ENCODE measurements at places on chromosomes 11 and 22.
A peak's percentile ranks its signal among the peaks of the same experiment; 100 is the strongest.

- DNase-seq: no peak
These were observed 25.5 kb downstream of the UVRAG start for GRCh38 chr11:75840522-75840921.

DNA sequence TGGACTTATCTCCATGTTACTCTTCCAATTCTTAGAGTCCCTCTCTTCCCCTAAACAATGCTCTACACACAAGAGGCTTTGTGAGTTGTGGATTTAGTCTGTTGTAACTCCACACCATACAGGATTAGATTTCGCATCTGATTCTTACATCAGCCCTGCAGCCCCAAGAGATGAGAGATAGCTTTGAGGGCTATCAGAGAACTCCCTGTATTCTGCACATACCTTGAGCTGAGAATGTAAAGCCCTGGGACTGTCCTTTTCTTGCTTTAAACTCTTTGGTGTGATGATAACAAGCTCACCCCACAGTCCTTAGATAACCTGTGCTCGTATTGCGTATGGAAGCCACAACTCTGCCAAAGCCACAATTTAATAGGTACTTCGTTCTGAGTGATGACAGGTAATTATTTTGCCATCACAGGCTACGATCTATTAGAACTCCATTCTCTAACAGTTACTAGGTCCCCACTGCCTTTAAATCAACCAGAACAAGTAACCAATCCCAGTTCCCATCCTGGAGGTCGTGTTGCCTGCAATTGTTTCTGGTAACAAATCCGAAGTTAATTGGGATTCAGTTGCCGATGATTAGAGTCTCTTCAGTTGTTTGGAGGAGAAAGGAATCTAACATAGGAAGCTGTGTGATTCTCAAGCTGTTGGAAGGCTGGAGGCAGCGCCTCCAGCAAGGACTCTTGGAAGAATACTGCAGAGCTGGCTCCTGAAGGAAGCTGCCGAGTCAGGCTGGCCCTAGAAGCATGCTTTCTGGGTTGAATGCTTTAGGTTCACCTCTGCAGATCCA is 1.3 kb upstream of the PARVG start:
- DNase-seq: no peak

DNA sequence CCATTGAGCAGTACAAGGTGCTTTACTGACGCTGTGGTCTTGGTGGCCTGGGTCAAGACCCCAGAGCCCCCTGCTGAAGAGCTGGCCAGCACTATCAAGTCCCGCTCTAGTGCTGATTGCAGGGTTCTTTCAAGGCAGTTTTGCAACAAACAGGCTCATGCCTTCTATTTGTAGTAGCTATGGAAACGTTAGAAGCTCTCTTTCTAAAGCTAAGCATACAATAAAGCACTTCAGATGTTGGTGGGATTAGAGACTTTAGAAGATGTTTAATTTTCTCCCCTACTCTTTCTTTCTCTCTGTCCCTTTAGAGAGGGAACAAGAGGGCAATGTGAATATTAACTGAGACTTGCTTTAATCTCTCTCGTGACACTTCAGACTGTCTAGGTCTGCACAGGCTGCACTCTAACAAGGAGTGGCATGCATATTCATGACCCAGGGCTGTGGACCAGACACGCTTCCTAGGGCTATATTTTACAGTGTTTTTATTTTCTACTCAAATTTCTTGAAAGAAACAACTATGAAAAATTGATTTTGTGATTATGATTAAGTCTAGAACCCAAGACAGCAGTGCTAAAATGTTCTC is 138.6 kb downstream of the WNT7B start:
- DNase-seq: no peak

DNA sequence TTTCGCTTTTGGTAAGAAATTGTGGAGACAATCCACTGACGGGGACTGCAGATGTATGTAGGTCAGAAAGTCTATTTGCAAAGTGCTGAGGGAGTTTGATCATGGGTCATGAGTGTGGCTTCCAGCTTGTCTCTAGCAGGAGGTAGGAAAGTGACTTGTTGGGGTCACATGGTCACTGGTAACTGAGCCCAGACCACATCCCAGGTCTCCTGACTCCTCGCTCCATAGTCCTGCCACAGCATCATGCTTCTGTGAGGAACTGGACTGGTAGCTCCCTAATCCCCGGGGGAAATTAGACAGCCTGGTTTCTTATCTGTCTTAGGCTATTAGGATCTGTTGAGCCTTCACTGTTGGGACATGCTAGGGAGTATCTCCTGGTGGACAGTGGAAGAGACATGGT is 142.1 kb downstream of the MYO18B start:
- no peak for DNase-seq

DNA sequence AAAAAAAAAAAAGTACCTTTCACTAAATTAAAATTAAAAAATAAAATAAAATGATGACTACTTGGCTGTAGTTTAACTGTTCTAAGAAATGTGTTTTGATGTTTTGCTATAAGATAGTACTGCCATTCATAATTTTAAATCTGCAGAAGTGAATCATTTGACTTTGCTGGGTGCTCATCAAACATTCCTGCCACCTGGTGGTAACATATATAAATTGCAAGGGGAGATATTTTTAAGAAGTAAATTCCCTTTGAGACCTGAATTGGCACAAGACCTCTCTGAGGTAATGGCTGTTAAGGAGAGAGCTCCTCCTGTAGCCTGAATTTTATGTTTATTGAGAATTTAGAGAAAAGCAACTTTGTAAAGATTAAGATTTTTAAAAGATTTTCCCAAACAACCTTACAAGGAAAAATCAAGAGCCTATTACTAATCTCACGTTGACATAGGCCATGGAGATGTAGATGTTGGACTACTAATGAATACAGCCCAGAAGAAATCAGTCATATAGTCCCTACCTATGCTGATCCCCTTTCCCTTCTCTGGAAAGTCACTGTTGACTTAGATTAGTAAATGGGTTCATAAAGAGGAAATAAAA is 11.9 kb upstream of the NARS2 start:
- peak; percentile 62 for DNase-seq

- no peak for DNase-seq
These were observed 1.3 kb downstream of the PPP1CA start for GRCh38 chr11:67400251-67400941.

DNA sequence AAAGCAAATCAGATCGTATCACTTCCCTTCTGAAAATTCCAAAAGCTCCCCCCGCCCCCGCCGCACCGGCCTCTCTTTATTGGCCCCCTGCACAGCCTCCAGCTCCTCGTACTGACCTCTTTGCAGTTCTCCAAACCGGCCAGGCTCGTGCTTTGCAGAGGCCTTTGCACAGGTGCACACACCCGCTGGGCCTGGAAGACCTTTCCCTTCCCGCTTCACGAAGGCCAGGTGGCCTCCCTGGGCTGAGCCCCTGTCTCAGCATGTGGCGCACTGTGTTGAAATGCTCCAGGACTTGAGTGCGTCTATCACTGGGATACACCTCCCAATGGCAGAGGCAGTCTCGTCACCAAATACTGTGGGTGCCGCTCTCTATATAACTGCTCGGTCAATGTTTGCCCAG is 13.2 kb upstream of the ADA2 start:
- DNase-seq: no peak

DNA sequence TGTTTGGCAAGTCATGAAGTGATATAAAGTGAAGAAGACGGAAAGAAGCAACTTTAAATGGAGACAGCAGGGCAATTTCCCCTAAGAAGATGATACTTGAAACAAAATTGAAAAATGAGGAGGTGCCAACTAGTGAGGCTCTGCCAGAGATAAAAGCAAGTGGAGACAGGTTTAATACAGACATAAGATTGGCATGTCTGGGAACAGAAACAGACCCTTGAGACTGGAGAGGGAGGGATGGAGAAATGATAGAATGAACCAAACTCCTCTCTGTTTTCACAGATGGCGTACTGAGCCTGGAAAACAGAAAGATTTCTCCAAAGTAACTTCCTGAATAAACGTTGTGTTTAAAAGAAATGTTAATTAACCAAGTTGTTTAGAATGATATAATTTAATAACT is 354.5 kb upstream of the ANO5 start:
- no peak for DNase-seq

DNA sequence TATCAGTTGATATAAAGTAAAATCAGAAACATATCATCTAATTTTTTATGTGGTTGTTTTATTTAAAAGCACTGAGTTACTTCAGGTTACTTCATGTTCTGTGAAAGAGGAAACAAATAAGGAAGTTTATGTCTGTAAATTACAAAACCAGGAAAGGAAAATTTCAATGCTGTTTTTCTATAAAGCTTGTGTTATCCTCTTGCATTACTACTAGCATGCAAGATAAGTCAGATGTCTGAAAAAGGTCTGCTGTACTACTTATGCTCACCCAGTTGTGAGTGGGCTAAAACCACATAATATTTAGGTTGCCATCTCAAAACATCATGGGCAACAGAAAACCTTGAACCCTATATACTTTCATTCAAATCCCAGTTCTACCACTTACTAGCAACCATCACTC is 121.5 kb downstream of the ATG16L2 start:
- DNase-seq: peak; percentile 72

DNA sequence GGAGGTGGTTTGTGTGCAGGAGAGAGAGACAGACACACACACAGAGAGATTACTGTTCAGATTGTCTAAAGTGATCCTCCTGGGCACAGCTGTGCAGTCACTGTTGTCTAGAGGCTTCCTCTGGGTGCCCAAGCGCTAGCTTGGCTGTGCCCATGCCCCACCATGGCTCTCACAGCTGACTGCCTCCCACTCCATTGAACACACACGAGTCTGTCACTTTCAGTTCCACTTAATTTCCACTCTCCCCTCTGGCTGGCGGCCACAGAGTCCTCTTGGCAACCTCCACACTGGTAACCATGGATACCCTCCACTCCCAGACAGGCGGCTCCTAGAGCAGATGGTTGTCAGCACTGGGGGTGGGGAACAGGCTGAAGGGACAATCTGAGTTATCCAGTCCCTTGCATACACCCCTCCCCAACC is 29.1 kb downstream of the MAP6 start:
- DNase-seq: peak; percentile 87

DNA sequence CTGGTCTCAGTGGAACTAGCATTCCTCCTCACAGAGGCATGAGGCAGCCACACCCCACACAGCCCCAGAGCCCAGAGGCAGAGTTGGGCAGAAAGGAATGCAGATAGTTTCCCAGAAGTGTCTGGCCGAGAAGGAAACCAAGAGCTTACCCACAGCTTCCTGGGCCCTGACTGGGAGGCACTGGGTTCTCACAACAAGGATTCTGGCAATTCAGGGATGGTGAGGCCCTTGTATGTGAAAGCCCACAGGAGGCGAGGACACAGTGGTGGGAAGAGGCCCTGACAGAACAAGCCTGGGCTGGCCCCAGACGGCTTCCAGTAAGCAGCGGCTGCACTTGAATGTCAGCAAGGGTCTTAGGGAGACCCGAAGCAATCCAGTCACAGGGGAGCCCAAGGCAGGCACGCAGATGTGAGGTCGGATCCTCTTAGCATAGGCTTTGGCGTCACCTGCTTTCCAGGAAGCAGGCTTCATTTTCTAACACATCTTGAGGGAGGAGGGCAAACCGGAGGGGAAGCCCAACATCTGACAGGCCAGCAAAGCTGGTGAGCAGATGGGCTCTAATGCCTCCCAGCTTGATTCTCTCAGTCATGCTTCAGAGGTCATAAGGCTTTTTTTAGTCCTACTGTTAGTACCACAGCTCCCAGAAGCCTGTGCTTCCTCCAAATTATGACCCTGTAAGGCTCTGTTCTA is 78.3 kb upstream of the AKIP1 start:
- DNase-seq: no peak

- DNase-seq: peak; percentile 36
These were observed 12.7 kb upstream of the MIEF1 start for GRCh38 chr22:39489094-39490068.

GRCh38 chr11:67079065-67079705 is 22.5 kb downstream of the RHOD start:
- peak; percentile 22 for DNase-seq

- DNase-seq: no peak
These were observed 41.5 kb downstream of the IL10RA start for GRCh38 chr11:118027694-118028093.

- DNase-seq: no peak
These were observed 6.8 kb upstream of the SAA1 start for GRCh38 chr11:18259259-18259658.

- no peak for DNase-seq
These were observed 6.4 kb downstream of the PRAME start for GRCh38 chr22:22552630-22553029.

GRCh38 chr22:30843245-30843644 is 125.3 kb downstream of the MORC2 start:
- DNase-seq: no peak

GRCh38 chr22:50606165-50606945 is 5.8 kb downstream of the MAPK8IP2 start:
- no peak for DNase-seq

- DNase-seq: no peak
These were observed at the start of gene POU2F3 for GRCh38 chr11:120239713-120240640. POU2F3 (plus strand) TSS chr11:120240140; CDS start chr11:120240344, 204 bp downstream.

GRCh38 chr11:7600205-7600775 is 73.0 kb downstream of the CYB5R2 start:
- DNase-seq: peak; percentile 66

DNA sequence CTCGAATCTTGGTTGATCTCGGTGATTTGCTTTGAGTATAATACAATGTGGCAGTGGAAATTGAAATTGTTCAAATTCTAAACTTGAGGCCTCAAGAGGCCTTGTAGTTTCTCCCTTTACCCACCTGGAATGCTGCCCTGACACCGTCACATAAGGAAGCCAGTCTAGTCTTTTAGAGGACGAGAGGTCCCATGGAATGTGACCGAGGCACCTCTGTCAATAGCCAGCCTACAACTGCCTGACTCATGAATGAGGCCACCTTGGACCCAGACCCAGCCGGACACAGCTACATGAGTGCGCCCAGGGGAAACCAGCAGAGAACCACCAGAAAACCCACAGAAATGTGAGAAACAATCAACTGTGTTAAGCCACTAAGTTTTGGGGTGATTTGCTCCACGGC is 52.5 kb downstream of the RPL27A start:
- DNase-seq: no peak

- DNase-seq: no peak
These were observed 95.4 kb downstream of the GRAMD1B start for GRCh38 chr11:123525511-123525918.

- DNase-seq: no peak
These were observed 629.5 kb upstream of the ANO3 start for GRCh38 chr11:25702417-25702816.

- DNase-seq: no peak
These were observed 16.1 kb downstream of the LMO2 start for GRCh38 chr11:33875621-33876294.

GRCh38 chr11:117220999-117221774 is 10.7 kb downstream of the PCSK7 start:
- DNase-seq: no peak

- peak; percentile 34 for DNase-seq
These were observed 34.2 kb upstream of the PLET1 start for GRCh38 chr11:112294688-112295340.

GRCh38 chr11:34238533-34238932 is 119.3 kb downstream of the ABTB2 start:
- no peak for DNase-seq

- no peak for DNase-seq
These were observed 37.3 kb downstream of the ABCC8 start for GRCh38 chr11:17439316-17439782.

GRCh38 chr11:57416436-57416835 is 10.5 kb downstream of the SLC43A3 start:
- no peak for DNase-seq

DNA sequence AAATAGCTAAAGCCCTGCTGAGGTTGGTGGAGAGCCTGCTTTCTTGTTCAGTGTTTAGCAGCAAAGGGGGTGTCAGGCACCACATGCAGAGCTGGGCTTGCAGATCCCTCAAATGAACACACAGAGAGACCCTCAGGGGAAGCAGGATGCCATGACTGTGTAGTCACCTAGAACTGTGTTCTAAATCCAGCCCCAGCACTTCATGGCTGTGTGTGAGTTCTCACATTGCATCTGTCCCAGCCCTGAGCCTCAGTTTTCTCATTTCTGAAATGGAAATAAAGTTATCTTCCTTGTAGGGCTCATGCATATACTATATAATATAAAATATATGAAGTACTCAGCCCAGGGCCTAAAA is 47.1 kb downstream of the CWC15 start:
- no peak for DNase-seq

Data from inflammatory macrophage (primary cell).